Heart right ventricle (tissue), 16 donors: ENCODE measurements at places on chromosomes 3 and 15.

DNA sequence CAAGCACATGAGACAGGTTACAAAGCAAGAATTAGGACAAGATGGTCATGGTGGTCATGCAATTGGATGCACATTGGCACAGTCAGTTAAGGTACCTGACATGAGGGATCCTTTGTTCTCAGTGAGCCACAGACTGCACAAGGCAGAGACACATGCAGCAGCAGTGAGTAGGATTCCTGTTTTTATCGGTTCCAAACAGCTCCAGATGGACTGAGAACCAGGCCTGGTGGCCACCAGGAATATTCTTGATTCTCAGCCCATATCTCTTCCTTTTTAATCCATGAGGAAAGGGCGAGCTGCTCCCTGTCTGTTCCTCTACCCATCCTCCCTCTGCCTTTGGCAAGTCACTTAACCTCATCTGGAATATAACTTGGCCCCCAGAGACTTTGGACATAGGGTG lies 410.8 kb downstream of the GAP43 start:
- no peak for DNase-seq

- no peak for DNase-seq
These were observed 222.9 kb downstream of the WDR72 start for GRCh38 chr15:53536479-53537120.

GRCh38 chr3:8201886-8202285 lies 299.7 kb upstream of the LMCD1 start:
- DNase-seq = no peak

- DNase-seq = peak; percentile 72
These were observed at the start of gene CHST14 for GRCh38 chr15:40470423-40471104. TSS of gene CHST14 (plus strand) at chr15:40470984. CDS start at chr15:40471214, 230 bp downstream.
